ENCODE measurements at places on chromosomes 5 and 9. TPM values are rescaled to one million over a fixed set of nuclear protein-coding genes. Genes with fewer than 3 reads are reported as not detected.

The PCDHAC2 gene
- total RNA-seq: 6.6 TPM

The PRR16 gene
- 0.92 TPM for total RNA-seq

The PCDHGC4 gene
- 6.2 TPM for total RNA-seq

The PTCD2 gene
- 7.2 TPM for total RNA-seq
